ENCODE measurements at places on chromosomes 6 and 20.

DNA sequence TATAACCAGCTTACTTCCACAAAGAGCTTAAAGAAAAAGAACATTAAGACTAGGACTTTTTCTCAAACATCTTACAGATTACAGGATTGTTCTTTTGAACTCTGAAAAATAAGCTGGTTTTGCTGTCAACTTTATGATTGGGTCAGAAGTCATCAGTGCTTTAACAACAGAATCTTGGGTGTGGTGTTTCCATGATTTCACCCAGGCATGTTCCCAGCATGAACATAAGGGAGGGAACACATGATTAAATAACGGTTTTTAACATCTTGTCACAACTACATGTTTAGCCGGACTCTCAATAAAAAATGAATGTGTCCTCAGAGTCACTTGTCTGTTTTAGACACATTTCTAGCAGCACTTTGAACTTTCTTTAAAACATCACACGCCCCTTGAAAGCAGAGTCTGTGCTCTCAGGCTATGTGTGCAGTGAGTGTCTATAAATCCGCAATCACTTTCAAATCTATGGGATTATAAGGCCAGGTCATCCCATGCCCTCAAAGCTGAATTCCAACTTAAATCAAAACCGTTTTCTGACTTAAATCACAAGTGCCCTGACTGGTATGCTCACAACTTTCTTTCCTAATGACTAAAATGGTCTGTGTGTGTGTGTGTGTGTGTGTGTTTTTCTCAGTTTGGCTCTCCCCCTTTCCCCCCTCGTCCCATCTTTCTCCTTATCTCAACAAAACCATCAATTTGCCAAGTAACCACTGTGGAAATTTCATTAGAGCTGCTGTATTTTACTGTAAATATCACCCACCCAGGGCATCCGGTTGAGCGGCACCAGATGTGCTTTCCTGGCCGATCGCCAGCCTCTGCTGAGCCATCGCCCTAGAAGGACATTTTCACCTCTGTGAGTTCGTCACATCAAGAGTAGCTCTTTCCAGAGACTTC, 216.8 kb upstream of the DTNBP1 start:
- peak; percentile 14 for DNase-seq

DNA sequence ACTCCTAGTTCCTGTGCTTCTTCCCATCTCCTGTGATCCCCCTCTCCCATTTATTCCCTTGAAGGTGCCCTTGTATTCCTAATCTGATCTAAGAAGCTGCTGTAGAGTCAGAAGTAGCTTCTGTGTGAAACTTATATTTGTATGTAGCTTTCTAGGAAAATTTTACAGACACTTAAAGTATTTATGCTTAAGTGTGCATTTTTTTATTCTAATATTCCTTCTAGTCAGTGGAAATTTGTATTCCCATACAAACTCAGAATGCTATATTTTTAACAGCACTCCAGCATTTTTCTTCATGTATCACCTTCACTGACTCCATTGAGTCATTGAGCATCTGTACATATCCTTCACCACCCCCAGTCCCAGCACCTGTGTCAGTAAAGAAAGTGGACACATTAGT, 12.7 kb downstream of the ZKSCAN8 start:
- DNase-seq: no peak

- no peak for DNase-seq
Observed at GRCh38 chr6:67888546-67888885, 746.6 kb upstream of the ADGRB3 start.

- no peak for DNase-seq
Observed at GRCh38 chr6:15400572-15401004, 154.7 kb downstream of the JARID2 start.

GRCh38 chr20:18529041-18529440, 21.3 kb downstream of the SEC23B start:
- no peak for DNase-seq

DNA sequence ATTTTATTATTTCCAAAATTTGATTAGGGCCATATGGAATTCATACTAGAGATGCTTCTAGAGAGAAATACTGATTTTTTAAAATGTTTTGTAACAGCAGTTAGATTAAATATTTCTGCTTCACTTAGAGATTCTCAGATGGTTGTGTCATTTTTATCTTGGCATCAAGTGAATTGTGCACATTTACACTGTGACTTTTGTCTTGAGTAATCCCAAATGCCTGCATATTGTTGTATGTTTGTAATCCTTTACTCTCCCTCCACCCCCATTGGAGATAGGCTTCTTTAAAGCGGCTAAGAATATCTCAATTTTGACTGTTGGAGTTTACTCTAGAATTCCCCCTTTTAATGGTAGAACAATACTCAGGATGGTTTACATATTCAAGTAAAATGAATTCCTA, 19.0 kb downstream of the STX16 start:
- DNase-seq: no peak

GRCh38 chr6:44116641-44117382, 10.4 kb downstream of the MRPL14 start:
- DNase-seq: no peak

DNA sequence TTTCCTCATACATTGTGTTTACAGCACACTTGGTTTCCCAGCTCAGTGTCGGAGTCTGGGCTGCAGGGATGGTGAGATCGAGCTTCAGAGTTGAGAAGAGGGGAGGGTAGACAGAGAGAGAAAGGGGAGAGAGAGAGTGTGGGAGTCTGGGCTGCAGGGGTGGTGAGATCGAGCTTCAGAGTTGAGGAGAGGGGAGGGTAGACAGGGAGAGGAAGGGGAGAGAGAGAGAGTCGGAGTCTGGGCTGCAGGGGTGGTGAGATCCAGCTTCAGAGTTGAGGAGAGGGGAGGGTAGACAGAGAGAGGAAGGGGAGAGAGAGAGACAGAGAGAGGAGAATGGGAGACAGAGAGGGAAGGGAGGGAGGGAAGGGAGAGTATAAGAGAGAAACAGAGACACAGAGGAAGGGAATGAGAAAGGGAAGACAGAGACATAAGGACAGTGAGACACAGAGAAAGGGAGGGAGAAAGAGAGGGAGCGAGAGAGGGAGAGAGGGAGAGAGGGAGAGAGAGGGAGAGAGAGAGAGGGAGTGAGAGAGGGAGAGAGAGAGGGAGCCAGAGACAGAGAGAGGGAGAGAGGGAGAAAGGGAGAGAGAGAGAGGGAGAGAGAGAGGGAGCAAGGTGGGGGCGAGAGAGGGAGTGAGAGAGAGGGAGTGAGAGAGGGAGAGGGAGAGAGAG, 222.7 kb upstream of the GMDS start:
- no peak for DNase-seq

GRCh38 chr6:136307351-136307750, 17.7 kb upstream of the BCLAF1 start:
- DNase-seq: no peak

DNA sequence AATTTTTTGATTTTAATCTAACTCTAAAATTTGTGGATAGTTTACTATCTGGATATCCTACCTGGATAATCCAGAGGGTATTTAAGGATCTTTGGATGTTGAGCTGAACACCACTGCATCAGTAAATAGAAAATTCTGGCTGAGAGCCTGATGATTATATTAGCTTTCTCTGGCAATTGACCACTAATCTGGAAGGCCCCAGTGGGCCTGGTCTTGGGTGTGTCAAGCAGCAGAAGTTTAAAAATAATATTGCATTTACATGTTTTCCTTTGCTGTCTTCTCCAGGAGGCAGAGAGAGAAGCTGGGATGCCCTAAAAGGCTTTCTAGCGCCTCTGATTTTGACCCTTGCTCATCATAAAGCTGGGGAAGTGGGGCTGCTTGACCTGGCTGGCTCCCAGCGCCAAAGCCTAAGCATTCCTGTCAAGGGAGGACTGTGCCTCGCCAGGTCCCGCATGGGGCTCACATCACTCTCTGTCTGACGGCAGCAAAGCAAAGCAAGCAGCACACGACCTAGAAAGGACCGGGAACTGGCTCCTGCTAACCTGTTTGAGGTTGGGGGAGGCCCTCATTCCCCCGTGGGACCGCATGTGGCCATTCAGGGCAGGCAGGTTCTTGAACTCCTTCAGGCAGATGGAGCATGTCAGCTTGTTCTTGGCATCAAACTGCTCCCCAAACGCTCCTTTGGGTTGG, 46.6 kb upstream of the MRPS10 start:
- DNase-seq: no peak

DNA sequence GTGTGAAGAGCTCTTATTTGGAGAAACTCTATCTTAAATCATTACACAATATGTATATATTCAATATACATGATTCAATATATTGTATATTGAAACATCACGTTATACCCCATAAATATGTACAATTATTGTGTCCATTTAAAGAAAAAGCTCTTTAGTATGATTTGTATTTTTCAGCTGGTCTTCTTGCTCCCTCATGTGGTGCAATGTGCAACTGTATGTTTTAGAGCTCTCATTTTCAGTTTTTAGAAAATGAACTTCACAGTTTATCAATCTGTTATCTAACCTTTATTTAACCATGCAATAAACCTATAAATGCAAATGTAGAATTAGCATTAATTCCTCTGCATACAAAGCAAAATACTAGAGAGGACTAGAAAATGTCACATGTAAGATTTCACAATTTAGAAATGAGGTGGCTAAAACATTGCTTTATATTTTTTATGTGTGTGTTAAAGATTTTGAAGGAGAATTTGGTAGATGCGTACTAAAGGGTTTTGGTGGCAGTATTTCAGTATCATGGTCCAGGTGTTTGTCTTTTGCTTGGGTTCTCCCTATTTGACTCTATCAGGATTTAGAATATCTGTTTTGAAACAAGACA, 167.1 kb downstream of the PHF3 start:
- DNase-seq: no peak

- no peak for DNase-seq
Observed at GRCh38 chr6:169960886-169961611, 209.6 kb downstream of the ERMARD start.

DNA sequence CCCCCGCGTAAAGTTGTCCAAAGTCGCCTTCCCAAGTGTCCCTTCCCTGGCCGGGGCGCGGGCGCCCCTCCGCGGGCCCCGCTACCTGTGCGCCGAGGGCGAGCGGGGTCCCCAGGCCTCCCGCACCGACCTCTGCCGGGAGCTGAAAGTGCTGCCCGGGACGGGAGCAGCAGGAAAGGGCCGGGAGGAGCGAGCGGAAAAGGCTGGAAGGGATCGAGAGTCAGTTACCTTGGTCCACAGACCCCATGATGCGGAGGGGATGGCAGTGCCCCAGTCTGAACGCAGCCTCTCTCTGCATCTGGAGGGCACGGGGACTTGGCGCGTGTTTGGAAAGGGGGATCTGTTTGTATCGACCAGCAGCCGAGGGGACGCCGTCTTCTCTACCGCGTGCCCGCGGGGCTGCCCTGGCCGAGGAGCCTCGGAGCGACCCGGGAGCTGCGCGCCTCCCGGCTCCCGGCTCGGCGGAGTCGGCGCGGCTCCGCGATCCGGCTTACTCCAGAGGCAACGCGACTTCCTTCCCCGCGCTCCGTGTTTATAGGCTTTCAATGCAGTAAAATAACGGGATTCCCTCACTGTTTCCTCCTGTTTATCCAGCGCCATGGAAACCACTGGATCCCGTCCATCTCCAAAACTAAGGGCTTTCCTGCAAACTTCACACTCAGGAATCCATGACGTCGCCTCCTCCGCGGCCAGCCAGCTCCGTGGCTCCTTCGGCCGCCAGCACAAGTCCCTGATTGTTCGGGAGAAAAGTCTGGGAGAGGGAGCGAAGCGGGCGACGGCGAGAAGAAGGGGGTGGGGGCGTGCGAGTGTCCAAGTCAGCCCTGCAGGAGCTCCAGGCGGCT, 20.0 kb upstream of the NFATC2 start:
- no peak for DNase-seq

DNA sequence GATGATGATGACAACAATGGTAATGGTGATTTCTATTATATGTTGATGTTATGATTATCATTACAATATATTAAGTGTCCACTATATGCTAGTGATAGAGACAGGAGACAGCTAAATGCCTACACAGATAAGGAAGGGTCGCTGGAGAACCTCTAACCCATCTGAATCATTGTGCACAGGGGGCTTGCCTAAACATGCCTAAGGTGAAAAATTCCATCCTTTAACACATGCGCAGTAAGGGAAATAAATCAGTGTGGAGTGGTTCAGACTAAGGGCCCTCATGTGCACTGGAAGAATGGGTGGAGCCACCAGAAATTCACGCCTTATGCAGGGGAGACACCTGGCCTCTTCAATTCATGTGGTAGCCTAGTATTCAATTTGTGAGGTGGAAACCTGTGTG, 120.4 kb downstream of the TPBG start:
- DNase-seq: no peak

GRCh38 chr6:127328043-127328609, 15.3 kb downstream of the ECHDC1 start:
- DNase-seq: no peak

- DNase-seq: no peak
Observed at GRCh38 chr6:42335896-42336295, 115.8 kb downstream of the TRERF1 start.

DNA sequence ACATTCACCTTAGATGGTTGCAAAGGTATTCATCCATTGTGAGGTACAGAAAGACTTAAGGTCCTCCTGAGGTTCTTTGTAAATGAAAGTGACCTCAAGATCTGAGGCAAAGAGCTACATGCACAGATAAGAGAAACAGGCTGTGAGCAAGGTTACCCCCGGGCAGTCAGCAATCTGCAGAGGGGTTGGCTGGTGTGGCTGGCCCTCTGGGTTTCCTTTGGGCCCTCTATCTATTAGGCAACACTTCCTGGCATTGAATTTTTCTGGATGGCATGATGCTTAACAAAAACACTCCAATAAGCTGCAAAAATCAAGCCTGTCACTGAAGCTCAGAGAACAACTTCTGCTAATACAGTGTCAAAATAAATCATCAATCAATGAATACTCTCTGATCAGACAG, 48.9 kb upstream of the RALGAPA2 start:
- no peak for DNase-seq

- no peak for DNase-seq
Observed at GRCh38 chr6:21478411-21478810, 115.1 kb upstream of the SOX4 start.

- DNase-seq: no peak
Observed at GRCh38 chr6:162337412-162337811, 390.2 kb downstream of the PRKN start.

DNA sequence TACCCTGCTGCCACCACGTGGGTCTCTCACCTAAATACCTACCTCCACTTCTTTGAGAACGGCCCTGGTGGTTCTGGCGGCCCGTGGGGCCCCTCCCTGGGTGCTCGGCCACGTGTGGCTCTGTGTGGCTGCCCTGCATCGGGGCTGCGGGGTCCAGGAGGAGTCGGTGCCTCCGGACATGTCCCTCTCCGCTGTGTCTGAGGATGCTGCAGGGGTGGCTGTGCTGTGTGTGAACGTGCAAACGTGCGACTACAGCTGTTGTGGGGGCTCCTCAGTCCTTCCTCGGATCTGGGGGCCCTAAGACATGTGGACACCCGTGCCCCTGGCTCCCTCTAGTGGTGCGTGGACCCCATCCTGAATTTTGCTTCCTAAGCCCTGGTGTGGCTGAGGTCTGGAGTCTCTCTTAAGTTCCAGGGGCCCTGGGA, 691.8 kb downstream of the QKI start:
- no peak for DNase-seq

GRCh38 chr6:69796073-69796641, 653 bp downstream of the LMBRD1 start:
- no peak for DNase-seq

DNA sequence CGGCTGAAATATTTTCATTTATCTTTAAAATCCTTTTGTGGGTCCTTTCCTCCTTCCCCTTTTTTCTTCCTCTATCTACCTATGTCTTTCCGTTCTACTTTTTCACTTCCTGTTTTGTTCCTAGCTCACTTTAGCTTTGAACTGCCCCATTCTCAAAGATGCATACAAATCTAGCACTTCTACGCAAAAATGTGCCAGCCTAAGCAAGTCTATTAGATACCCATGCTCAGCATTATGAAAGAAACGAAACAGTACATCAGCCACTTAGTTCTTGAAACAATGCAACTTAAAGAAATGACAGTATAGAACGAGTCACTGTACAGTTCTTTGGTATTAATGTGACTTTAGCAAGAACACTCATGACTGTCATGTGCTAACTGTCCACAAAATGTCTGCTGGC, 47.3 kb upstream of the MARCKS start:
- no peak for DNase-seq
